ENCODE measurements at places on chromosomes 2 and 18. TPM values are rescaled to one million over a fixed set of nuclear protein-coding genes. Genes with fewer than 3 reads are reported as not detected.

TCF4 gene
- total RNA-seq = 1.4 TPM

GEN1 gene
- 31.1 TPM for total RNA-seq

SLC11A1 gene
- total RNA-seq = 1.7 TPM

HMSD gene
- not detected for total RNA-seq

POLR1A gene
- total RNA-seq = 29.5 TPM

MYO7B gene
- 5.2 TPM for total RNA-seq

SNORC gene
- 1.5 TPM for total RNA-seq

SP5 gene
- not detected for total RNA-seq

C1QL2 gene
- total RNA-seq = not detected

FER1L5 gene
- not detected for total RNA-seq

ASB18 gene
- not detected for total RNA-seq

ATP6V1C2 gene
- total RNA-seq = not detected

CTIF gene
- 3.0 TPM for total RNA-seq

NR4A2 gene
- total RNA-seq = 3.2 TPM

REG3A gene
- total RNA-seq = not detected

LTBP1 gene
- total RNA-seq = 0.23 TPM

CTAGE1 gene
- not detected for total RNA-seq

MERTK gene
- total RNA-seq = 0.89 TPM

EIF4E2 gene
- total RNA-seq = 61.0 TPM

LAMA1 gene
- not detected for total RNA-seq

APCDD1 gene
- not detected for total RNA-seq

TXNDC2 gene
- total RNA-seq = not detected

ABCB11 gene
- total RNA-seq = not detected

TUBA4B gene
- total RNA-seq = not detected

STARD6 gene
- not detected for total RNA-seq

MEIS1 gene
- total RNA-seq = not detected

KHK gene
- 13.1 TPM for total RNA-seq

SAG gene
- total RNA-seq = not detected

ALPG gene
- not detected for total RNA-seq

INPP1 gene
- total RNA-seq = 8.7 TPM

CNGA3 gene
- not detected for total RNA-seq

MPHOSPH10 gene
- total RNA-seq = 37.2 TPM

KATNAL2 gene
- total RNA-seq = 0.58 TPM

HOXD12 gene
- not detected for total RNA-seq

ATP6V1B1 gene
- total RNA-seq = not detected
